Tibial nerve (tissue), 4 donors: ENCODE measurements at places on chromosomes 13 and 19. TPM values are rescaled to one million over a fixed set of nuclear protein-coding genes. Genes with fewer than 3 reads are reported as not detected.

The KIR3DL1 gene
- not detected for total RNA-seq

The NCAN gene
- not detected for total RNA-seq

The ZBTB32 gene
- not detected for total RNA-seq

The F10 gene
- total RNA-seq: 44.3 TPM

The HOMER3 gene
- 46.1 TPM for total RNA-seq

The SCAF1 gene
- 53.7 TPM for total RNA-seq

The LAIR1 gene
- total RNA-seq: 15.5 TPM

The CHST8 gene
- total RNA-seq: 0.42 TPM

The SIX5 gene
- total RNA-seq: 31.0 TPM

The ZNF730 gene
- not detected for total RNA-seq

The CARD8 gene
- total RNA-seq: 38.0 TPM

The SPACA4 gene
- total RNA-seq: not detected

The PRTN3 gene
- not detected for total RNA-seq

The MZT1 gene
- 3.0 TPM for total RNA-seq

The CATSPERD gene
- not detected for total RNA-seq

The CGB8 gene
- not detected for total RNA-seq

The LRRC4B gene
- 3.6 TPM for total RNA-seq

The KIRREL2 gene
- not detected for total RNA-seq

The KLK3 gene
- total RNA-seq: not detected

The CGB7 gene
- total RNA-seq: not detected

The HIPK4 gene
- total RNA-seq: 0.60 TPM

The FUT1 gene
- 1.3 TPM for total RNA-seq

The KCNC3 gene
- 0.98 TPM for total RNA-seq

The RETN gene
- total RNA-seq: not detected

The ZNF30 gene
- total RNA-seq: 4.3 TPM

The TEKTIP1 gene
- not detected for total RNA-seq

The GNG8 gene
- total RNA-seq: not detected

The ATXN8OS gene
- total RNA-seq: not detected

The C1QTNF9B gene
- total RNA-seq: not detected

The INSL3 gene
- total RNA-seq: not detected
